ENCODE measurements at places on chromosomes 16 and 17. TPM values are rescaled to one million over a fixed set of nuclear protein-coding genes. Genes with fewer than 3 reads are reported as not detected.

GRCh38 chr16:57518922-57519321, 17.4 kb downstream of the CCDC102A start:
- DNase-seq, result no peak

- no peak for DNase-seq
These were observed 36.1 kb upstream of the CBFA2T3 start for GRCh38 chr16:89013111-89013510.

DNA sequence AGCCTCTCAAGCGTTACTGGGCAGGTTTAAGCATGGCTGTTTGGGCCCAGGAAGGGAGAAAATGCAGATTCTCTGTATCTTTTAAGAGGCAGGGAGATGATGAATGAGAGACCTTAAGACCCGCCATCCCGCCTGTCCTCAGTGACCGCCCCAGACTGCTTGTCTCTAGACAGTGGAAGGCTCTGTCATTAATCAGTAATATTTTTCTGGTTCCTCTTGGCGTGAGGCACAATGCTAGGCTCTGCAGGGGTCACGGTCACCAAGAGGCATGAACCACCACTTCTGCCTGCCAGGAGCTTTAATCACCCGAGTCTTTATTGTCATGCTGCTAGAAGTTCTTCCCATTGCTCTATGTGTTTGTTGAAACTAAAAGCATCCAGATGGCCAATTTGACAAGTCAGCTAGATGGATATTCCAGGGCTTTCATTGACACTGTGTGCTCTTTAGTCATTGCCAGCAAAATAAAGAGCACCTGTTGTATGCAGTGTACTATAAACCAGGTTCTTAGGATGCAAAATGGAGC, 3.2 kb downstream of the SLC6A2 start:
- no peak for DNase-seq

GRCh38 chr17:78127888-78128550, 536 bp downstream of the TMC6 start:
- no peak for DNase-seq

GRCh38 chr16:56860226-56861020, 4.6 kb upstream of the SLC12A3 start:
- no peak for DNase-seq

DNA sequence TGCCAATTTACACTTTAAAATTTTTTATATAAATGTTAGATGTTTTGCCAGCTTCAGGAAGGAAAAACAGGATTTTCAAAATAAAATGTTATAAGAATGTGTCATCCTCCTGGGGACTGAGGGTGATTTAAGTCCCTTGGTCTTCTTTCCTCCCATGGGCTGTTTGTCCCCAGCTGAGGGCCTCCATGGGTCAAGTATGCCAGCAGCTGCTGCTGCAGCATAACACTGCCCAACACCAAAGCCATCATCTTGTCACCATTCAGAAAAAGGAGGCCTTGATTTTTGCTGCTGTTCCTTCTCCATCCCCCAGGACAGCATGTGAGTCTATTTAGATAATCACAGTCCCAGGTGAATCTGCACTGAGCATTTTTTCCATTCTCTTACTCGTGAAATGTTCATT, 188.5 kb downstream of the LGALS9B start:
- no peak for DNase-seq

- no peak for DNase-seq
These were observed 3.9 kb downstream of the DEXI start for GRCh38 chr16:10938321-10938720.

DNA sequence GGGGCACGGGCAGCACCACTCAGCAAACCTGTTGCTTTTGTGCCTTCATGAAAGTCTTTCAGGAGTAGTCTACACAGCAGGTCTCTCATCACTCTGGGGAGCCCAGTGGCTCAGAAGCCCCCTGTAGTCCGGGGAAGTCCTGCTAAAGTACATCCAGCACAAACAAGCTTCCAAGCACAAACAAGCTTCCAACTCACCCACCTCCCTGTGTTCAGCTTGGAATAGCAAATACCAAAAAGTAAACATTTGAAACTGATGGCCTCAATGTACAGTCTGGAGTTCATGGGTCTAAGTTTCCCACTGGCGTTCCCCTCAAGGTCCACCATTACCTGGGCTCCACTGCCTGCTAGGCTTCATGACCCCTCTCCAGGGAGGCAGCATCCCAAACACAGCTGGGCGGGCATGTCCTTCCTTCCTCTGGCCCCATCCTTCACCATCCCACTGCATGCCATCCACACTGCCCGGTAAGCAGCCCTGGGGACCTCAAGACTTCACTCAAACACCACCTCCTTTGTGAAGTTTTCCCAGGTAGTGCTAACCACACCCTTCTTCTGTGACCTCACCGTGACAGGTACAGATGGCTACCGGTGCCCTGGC, 62.8 kb upstream of the SIAH1 start:
- DNase-seq, result no peak

DNA sequence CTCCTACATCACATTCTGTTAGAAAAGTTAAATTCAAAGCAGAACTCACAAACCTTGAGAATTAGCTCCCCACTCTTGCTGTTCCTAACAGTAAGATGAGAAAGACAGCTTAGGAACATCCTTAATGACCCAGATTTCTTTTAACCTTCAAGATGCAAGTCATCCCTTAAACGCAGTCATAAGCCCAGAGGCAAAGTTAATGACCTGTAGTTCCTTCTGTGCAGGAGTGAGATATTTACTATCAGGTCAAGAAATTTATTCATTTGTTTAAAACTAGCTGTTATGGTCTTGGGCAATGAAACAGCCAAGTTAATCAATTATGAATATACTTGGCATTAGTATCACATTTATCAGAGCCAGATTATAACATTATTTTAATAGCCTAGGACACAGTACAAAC, 37.1 kb downstream of the NXPH3 start:
- DNase-seq, result no peak

DNA sequence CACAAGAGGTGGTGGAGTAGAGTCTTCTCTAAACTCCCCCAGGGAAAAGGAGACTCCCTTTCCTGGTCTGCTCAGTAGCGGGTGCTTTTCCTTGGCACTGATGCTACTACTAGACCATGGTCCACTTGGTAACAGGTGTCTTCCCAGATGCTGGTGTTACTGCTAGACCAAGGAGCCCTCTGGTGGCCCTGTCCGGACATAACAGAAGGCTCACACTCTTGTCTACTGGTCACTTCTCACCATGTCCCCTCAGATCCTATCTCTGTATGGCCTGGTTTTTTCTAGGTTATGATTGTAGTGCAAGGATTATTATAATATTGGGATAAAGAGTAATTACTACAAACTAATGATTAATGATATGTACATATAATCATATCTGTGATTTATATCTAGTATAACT, 49.7 kb upstream of the ARL4D start:
- no peak for DNase-seq

DNA sequence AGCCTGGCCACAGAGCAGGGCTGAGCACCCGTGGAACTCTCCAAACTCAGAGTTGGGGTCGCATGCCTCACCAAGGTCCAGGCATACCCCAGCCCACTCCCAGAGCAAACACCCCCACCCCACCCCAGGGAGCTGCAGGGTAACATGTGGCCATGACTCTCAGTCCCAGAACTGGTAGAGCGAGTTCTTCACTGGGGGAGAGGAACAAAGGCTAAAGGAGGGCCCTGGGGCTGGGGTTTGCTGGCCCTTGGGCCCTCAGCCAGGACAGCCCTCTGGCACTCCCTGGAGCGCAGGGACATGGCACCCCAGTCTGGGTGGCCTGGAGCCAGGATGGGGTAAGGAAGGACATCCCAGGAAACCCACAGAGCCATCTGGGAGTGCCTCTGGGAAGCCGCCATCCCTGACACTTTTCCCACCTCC, 4.2 kb downstream of the HID1 start:
- DNase-seq, result no peak

GRCh38 chr16:55809851-55810250, 23.0 kb downstream of the CES1 start:
- no peak for DNase-seq

Gene HBA2
- not detected for total RNA-seq

Gene TMEM114
- not detected for total RNA-seq

Gene TP53TG3C
- total RNA-seq, result not detected
